ENCODE measurements at places on chromosomes 7 and 10.

DNA sequence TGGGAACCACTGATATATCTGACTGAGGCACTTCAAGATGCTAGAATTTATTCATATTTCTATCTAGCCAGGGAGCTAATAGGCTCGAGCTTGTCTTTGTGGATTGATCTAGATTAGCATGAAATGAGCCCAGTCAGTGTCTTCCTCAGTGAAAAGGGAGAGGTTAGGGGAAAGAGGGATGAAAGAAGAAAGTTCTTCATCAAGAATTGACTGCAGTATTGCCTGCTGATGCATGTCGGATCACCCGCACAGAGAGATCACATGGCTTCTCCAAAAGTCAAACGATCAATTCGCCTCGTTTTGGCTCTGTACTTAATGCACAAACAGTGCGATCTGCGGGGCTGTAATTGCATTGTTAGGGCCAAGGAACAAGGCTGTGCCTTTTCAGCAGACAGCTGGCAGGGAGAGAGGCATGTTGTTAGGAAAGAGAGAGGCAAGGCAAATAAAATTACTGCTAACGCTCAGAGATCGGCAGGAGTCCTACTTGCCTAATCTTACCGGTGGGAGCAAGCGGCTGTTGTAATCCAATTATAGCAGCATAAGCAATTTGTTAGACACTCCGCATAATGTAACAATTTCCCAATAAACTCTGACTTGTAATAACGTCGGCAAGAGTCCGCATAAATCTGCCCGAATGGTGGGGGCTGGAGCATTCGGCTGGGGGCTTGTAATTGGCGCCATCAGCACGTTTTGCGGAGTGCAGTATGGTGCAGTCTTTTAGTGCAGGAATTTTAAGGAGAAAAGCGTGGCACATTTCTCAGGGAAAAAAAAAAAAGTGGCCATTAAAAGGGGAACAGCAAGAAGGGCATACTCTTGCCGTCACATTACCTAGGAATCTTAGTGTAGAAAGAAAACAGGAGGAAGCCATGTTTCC is 102.1 kb downstream of the POLL start:
- peak; percentile 26 for DNase-seq

DNA sequence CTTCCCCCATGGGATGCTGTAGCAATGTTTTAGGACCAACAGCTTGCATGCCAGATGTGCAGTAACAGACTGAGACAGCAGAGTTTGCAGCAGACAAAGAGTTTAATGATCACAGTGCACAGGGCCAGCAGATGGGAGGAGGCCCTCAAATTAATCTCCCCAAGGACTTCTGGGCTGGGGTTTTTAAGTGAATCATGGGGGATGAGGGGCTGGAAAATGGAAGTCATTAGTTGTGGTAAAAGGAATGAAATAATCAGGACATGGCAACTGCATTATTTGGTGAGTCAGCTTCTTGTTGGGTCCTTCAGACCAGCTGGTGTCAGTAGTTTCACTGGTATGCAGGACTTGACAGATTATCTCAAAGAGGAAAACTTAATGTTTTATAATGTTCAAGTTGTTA is 12.6 kb upstream of the NRBF2 start:
- DNase-seq, result peak; percentile 89

- no peak for DNase-seq
Observed at GRCh38 chr10:25328361-25328760, 153.6 kb downstream of the GPR158 start.

GRCh38 chr10:84933402-84933801 is 605.0 kb downstream of the CCSER2 start:
- no peak for DNase-seq

DNA sequence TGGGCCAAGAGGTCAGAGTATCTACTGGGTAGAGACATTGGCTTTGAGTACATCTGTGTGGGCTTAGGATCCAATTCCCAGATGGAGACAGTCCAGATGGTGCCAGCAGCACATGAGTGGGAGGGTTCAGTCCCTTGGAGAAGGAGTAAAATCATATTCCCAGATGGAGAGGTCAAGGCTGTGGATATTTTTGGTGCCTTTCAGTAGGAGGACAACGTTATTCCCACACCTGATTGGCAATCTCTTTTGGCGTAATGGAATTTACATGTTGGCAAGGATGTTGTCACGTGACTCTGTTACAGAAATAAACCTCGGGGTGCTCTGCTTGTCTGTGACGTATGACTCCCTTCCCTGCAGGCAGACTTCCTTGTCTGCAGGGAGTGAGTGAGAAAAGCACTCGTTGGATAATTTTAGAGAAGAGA is 27.6 kb downstream of the NPS start:
- no peak for DNase-seq

- no peak for DNase-seq
Observed at GRCh38 chr10:113592380-113592779, 39.5 kb downstream of the HABP2 start.

GRCh38 chr10:60246382-60246781 is 143.3 kb downstream of the ANK3 start:
- DNase-seq, result no peak

GRCh38 chr7:71682841-71683781 is 551.2 kb downstream of the GALNT17 start:
- DNase-seq, result no peak

- no peak for DNase-seq
Observed at GRCh38 chr10:122089311-122090017, 100.5 kb downstream of the TACC2 start.

Data from foreskin fibroblast (primary cell).